ENCODE measurements at places on chromosomes 5 and 9.

- DNase-seq = no peak
Measured at GRCh38 chr9:134052941-134053340, 14.9 kb downstream of the BRD3 start.

- no peak for DNase-seq
Measured at GRCh38 chr5:119515192-119515591, 62.9 kb downstream of the HSD17B4 start.

DNA sequence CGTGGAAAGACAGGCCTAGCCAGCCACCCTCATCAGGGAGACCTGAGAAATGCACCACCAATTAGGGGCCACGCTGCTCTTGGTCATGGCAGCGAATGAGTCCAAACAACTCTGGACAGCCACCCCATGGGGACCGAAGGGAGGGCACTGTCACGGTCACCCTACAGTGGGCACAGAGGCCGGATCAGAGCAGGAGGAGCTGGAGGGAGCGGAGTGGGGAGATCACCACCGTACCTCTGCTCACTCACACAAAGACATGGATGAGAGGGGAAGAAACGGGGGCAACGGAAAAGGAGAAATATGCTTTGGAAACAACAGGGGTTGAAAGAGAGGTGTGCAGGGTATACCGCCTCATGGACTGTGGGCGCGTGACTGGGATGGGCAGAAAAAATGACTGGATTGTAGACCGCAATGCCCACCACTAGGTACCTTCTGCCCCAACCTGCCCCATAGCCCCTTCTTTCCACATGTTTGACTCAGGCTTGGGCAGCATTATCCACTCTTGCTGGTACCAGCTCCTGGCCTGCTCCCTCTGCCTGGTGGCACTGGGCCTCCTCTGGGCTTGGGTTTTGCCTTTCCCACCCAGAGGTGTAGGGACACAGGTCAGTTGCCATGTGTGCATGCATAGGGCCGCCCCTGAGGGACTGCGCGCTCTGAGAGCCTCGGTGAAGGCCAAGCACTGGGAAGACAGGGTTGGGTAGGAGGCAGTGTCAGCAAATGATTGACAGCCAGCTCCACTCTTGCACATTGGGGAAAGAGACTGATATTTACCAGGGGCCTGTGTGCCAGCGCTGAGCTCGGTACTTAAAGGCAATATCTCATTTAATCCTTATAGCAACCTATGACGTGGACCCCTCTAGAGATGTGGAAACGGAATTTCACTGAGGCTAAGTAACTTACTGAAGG, 76.6 kb downstream of the CRB2 start:
- DNase-seq = no peak

DNA sequence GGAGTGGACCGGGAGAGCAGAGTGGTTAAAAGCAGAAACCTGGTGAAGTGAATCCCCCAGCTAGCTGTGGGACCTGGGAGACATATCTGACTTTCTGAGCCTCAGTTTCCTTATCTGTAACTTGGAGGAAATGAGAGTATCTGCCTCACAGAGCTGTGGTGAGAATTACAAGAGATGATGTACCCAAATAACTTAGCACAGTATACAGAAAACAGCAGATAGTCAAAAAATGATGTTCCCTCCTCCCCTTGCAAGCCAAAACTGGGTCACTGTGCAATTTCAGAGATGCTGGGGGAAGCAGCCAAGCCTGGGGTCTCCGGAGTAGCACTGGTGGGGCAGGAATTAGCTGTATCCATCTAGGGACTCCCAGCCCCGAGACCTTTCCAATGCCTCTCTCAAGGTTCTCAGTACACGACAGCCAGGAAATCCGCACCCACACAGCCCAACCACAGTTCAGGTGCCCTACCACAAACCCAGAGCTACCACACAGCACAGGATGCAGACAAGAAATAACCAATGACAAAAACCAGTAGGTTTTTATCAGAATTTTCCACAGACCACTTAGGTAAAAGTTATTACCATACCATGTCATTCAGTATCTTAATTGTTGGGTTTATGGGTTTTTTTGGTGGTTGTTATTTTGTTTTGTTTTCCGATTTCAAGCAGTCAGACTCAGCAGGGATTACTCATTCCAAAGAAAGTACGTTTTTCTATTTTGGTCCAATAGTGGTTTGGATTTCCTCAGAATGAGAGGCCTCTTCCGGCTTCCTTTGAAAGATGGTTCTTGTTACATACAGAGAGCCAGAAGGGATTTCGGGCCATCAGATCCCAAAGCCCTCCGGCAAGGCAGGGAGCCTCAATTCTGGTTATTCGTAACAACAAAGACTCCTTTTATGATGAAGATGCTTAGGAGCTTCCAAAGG, 4.9 kb upstream of the HRH2 start:
- DNase-seq = no peak

DNA sequence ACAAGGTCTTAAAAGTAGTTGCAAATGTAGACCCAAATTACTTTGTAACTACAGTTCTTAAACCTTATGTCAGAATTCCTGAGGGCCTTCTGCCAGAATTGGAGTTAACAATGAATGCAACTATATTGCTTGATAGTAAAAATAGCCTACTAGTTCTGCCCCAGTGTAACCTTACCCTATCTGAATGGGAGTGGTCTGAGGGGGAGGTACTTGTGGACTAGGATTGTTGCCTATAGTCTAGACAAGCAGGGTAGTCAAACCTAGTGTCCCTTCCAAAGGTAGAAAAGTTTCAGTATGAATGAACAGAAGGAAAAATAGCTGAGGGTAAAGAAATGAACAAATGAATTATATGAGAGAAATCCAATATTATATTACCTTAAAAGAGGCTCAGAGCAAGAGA, 242.2 kb downstream of the PJA2 start:
- no peak for DNase-seq

DNA sequence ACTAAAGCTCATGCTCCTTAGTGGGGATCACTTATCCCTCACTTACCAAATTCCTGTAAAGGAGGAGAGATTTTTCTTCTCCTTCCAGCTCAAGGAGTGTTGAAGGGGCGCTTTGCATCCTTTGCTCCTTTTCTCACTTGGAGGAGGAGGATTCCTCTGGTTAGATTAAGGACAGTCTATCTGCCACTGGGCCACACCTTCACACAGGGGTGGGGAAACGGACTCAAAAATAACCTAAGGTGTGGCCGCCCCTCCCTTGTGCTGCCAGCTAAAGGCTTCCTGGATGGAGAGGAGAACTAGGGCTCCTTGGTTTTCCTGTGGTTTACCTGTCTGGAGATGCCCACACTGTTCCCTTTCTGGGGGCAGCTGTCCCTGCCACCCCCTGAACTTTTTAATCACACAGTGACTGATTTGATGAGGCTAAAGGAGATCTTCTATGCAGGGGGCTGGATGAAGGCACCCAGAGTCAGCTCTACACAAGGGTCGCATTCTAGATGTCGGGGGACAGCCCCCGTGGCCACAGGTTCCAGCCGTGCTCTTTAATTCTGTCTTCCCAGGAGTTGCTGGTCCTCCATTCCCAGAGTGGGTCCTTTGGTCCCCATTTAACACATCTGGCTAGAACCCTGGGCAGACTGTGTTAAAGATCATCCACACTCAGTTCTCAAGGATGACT, 14.4 kb downstream of the GLRX start:
- DNase-seq = no peak

GRCh38 chr5:180494510-180495181, 467 bp downstream of the CNOT6 start:
- peak; percentile 10 for DNase-seq

GRCh38 chr9:133402689-133403088, 15.1 kb downstream of the REXO4 start:
- no peak for DNase-seq

DNA sequence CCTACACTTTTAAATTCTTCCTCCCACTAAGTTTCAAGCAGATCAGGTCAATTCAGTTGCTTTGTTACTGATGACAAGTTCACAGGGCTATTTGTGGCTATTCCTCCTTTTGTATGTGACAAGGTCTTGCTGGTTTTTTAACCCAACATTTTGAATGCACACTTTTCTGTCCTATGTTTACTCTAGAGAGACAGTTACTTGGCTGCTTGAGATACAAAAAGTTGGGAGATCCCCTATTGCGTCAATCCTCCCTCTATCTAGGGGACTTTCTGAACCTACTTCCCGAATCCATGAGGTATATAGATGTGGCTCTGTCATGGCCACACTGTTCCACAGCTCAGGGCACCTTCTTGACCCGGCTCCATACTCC, 386.7 kb downstream of the NTRK2 start:
- DNase-seq = no peak

GRCh38 chr5:423233-423565, 19.8 kb upstream of the EXOC3 start:
- peak; percentile 30 for DNase-seq

GRCh38 chr5:73278693-73279092, 105.7 kb downstream of the TMEM174 start:
- DNase-seq = no peak

DNA sequence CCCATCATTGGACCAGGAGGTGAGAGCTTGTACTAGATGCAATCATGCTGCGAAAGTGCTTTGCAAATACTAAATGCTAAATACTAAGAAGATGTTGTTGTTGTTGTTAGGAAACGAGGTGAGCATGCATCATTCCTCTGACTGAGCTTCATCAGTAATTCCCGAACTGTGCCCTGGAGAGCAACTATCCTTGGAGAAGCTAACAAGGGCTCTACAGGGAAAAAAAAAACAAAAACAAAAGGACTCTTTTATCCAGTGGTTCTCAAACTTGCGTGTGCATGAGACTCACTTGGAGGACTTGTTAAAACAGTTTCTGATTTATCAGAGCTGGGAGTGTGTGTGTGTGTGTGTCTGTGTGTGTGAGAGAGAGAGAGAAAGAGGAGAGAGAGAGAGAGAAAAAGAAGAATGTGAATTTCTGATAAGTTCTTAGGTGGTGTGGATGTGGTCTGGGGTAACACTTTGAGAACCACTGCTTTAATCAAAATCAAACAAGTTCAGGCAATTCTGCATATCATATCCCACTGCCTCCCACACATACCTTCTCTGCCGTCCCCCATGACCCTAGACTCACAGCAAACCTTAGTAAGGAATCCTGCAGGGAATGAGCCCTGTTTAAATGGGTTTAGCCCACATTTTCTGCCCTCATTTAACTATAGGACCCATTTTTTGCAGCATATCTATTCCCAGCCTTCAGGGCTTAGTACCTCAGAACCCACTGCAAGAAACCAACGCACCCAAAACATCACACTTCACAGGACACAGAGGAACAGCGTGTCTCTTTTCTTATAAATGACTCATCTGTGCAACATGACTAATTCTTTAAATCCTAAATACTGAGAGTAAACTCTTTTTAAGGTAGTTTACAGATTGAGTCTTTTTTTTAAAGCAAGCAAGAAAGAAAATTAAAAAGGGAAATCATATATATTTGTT, 48.9 kb downstream of the PDE6A start:
- DNase-seq = no peak
